Glomerular endothelial cell (primary cell): ENCODE measurements at places on chromosomes 6 and 20. TPM values are rescaled to one million over a fixed set of nuclear protein-coding genes. Genes with fewer than 3 reads are reported as not detected.

The KIF25 gene
- not detected in 2 replicates for total RNA-seq

The B3GALT4 gene
- total RNA-seq: 4.5 and 6.8 TPM in 2 replicates

The C6orf15 gene
- not detected in 2 replicates for total RNA-seq

DNA sequence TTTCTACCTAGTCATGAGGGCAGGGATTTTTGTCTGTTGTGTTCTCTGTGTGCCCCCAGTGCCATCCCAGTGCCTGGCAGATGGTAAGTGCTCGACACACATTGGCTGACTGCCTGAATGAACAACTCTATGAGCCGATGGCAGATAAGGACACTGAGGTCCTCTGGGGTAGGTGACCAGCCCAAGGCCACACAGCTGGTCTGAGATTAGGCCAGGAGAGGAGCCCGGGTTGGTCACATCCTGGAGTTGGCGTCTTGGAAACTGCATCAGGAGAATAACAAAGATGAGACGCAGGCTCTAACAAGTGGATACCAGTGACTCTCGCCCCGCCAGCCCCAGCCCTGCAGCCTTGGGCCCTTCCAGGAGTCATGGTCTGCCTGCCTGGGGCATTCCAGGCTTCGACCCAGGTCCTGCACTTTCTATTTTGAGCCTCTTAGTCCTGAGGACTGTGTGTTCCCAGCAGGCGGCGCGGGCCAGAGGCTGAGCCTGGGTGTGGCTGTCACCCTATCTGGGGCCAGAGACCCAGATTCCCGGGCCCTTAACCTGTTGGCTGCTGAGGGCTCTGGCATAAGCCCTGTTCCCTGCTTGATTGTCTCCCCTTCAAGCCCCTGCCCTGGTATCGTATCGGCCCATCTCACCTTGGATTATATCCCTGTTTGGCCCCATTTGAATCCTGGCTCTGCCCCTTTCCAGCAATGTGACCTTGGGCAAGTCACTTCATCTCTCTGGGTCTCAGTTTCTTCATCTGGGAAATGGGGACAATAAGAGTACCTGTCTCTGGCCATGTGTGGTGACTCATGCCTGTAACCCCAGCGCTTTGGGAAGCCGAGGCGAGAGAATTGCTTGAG, 88.3 kb downstream of the CEBPB start:
- DNase-seq: no peak

GRCh38 chr6:155374681-155375080, 60.4 kb upstream of the TFB1M start:
- DNase-seq: no peak

DNA sequence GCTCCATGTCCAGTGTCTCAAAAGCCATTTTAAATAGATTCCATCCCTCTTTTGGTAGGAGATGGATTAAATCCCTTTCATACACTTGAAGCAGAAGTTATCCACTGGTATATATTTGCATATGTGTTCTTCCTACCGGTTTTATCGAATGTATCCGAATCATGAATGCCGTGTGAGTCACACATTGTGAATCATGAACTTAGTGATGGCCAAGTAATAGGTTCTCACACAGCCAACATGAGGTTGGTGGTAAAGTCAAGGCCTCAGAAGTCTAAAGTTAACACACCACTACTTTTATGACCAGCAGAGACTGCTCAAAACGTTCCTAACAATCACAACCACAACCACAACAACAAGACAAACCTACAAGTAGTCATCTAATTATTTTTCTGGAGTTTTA, 345.5 kb downstream of the THBS2 start:
- no peak for DNase-seq

DNA sequence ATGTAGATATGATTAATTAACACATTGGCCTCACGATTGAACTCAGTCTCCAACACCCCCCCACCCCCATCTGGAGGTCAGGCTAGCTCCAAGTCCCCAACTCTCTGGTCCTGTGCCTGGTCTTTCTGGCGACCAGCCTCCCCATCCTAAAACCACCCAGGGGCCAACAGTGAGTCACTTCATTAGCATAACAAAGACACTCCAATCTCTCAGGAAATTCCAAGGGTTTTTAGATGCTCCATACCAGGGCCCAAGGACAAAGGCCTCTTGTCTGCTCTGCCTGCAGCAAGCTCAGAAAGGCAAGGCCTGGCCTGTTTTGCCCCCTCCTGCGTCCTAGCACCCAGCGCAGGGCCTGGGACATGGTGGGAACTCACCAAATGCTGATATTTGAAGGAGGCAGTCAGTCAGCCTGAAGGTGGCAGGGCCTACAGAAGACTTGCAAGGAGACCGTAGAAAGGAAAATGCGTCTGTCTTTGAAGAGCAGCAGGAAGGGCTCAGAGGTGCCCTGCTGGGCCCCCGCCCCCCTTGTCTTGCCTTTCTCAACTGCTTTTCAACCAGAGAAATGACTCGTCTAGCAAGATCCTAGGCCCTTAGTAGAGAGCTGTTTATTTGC, 184.7 kb downstream of the CDH4 start:
- no peak for DNase-seq

DNA sequence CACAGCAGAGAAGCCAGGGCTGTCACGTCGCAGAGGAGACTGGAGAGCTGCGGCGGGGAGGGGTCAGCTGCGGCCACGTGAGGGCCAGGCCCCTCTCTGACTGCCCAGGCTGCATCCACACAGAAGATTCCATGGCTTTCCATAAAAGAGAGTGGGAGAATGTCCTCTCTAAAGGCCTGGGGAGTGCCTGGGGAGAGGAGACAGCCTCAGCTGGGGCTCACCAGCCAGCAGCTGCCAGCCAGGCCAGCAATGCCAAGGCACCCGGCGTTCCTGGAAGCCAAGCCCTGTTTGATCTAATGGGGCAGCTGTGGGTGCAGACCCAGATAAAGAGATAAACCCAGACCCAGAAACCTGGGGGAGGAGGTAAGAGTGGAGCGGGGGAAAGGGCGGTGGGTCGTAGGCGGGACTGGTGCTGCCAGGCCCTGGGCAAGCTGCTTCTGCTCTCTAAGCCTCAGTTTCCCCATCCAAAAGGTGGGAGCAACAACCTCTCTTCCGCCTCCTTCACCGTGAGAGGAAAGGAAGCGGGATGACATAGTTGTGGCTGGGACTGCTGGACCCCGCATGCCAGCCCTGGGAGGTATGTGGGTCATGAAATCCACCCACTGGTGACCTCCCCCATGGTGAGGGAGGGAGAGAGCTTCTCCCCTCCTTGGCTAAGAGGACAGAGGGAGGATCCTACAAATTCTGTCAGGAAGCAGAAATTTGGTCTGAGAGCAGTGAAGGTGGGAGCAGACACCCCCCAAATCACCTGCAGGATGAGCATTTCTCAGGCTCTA, 3.1 kb upstream of the OSBPL2 start:
- no peak for DNase-seq

DNA sequence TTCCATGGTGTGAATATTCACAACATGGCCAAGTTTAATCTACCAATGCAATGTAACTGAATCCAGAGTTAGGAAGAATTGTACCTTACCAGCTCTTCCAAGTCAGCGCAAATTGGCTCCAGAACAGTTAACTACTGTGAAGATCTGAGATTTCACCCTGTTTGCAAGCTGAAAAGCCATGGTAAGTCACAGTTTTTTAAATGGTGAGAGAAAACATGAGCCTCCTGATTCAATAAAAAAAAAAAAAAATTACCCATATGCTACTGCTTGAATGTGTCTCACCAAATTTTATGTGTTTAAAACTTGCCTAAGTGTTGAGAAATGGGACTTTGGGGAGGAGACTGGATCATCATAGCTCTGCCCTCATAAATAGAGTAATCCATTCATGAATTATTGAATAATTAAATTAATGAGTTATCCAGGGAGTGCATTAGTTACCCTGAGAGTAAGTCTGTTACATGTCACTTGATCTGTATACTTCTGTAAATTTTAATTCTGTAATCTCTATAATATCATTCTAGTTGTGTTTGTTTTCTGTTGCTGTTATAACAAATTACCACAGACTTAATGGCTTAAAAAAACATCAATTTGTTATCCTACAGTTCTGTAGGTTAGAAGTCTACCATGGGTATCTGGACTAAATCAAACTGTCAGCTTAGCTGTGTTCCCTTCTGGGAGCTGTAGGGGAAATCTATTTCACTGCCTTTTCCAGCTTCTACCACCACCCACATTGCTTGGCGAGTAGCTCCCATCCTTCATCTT, 1355.9 kb downstream of the GRIK2 start:
- DNase-seq: no peak

DNA sequence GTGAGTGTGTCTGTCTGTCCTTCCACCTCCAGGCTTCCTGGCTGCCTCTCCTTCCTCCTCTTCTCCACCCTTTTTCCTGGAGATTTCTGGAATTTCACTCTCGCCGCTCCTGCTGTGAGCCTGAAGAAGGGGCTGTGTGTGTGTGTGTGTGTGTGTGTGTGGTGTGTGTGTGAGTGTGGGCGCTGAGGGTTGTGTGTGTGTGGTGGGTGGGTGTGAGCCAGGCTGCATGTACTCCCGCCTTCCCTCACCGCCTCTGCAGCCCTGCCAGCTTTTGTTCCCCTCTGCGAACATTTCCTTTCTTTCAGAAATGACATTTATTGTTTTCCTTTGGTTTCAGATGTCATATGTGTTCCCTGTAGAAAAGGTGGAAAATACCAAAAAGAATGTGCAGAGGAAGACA, 76.0 kb downstream of the SRC start:
- no peak for DNase-seq

GRCh38 chr6:161010418-161010817, 18.8 kb downstream of the MAP3K4 start:
- no peak for DNase-seq

GRCh38 chr6:163335671-163336545, 78.6 kb upstream of the QKI start:
- DNase-seq: no peak
